ENCODE measurements at places on chromosomes 3 and 15. TPM values are rescaled to one million over a fixed set of nuclear protein-coding genes. Genes with fewer than 3 reads are reported as not detected.

DNA sequence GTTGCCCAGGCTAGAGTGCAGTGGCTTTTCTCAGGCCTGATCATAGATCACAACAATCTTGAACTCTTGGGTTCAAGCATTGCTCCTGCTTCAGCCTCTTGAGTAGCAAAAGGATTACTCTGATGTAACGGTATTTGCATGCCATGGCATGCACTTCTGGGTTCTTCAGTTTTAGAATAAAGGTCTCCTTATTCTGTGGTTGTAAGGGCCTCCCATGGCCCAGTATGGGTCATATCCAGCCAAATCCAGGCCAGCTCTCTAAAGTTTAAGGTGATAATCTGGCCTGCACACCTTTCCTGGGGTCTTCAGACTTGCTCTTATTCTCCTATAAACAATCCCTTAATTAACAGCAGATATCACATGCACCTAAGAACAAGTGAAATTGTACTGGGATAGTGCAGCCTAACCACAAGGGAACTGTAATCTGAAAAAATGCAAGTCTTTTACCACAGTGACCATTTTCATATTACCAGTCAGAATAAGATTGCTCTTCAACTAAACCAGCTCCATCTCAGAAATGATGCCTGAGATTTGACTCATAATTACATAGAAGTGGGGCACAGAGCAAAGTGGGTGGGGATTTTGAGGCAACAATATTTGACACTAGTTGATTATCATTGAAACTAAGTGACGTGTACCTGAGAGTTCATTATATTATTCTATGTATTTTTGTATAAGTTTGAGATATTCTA, 25.4 kb downstream of the COMMD2 start:
- DNase-seq: no peak

Gene SIDT1
- 5.5 TPM for total RNA-seq

Gene FBXO40
- total RNA-seq: not detected

DNA sequence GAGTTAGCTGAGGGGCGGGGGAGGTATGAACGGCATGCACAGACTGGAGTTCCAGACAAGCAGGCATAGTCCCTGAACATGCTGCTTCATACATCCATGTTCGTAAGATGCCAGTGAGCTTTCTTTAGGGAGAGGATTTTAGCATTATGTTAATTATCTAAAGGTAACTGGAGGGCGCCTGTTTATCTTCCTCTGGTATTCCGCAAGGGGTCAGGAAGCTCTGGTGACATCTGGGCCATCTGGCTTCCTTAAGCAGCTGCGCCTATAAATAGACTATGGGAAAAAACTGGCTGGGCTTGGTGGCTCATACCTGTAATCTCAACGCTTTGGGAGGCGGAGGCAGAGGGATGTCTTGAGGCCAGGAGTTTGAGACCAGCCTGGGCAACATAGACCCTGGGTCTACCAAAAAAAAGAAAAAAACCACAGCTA, 1.5 kb upstream of the FBXO22 start:
- DNase-seq: no peak

GRCh38 chr3:171809611-171809860, 747 bp downstream of the PLD1 start:
- no peak for DNase-seq

GRCh38 chr3:10715886-10716285, 100.1 kb upstream of the SLC6A11 start:
- no peak for DNase-seq

DNA sequence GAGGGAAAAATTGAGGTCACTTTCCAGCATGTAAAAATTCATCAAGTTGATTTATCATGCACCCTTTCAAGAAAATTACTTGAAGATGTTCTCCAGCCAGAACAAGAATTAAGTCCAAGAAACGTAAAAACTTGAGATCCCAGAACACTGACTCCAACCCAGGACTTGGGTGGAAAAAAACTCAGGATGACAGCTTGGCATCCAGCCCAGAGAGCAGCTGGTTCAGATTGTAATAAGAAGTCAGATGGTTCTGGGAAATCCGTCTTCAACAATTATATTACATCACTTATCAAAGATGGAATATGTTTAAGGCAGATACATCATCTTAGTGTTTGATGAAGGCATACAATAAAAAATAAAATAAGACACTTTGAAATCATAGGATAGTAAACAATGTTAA, 23.0 kb upstream of the DNAJC13 start:
- DNase-seq: no peak

Gene ADPRH
- 10.5 TPM for total RNA-seq

- no peak for DNase-seq
Measured at GRCh38 chr3:114453361-114453780, 159.5 kb downstream of the TIGIT start.

GRCh38 chr3:69191516-69191915, 69.1 kb upstream of the LMOD3 start:
- no peak for DNase-seq

DNA sequence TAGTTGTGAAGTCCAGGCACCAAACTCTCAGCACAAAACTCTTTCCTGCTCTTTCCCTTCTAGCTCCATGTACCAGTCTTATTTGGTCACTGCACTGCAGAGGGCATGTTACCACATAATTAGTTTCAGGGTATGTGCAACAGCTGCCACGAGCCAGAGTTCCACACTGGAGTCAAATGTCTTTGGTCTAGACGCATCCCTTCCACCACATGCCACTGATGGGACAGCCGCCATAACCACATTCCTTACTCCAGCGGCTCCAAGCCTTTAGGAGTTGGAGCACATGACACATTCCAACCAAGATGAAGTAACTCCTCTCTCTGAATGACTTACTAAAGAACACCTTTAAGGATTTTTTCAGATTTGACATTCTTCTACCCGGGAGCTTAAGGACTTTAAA, 153.4 kb downstream of the ERC2 start:
- no peak for DNase-seq

DNA sequence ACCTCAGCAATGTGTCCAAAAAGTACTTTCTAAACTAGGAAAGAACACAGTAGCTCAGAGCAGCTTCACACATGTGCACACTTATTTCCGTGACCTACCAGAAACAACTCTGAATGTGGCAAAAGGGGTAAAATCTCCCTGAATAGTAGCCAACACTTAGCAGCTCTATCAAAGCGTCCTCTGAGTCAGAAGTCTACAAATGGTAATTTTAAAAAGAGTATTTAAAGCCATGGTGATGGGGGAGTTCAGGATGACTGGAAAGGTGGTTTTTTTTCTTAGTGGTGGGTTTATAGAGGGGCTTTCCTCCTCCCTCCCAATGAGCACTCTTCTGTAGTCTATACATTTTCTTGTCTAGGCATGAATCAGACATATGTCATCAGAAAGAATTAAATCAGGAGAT, 223.8 kb upstream of the PRICKLE2 start:
- no peak for DNase-seq

- no peak for DNase-seq
Measured at GRCh38 chr3:60952055-60952454, 299.2 kb downstream of the FHIT start.

Gene ZNF35
- total RNA-seq: 20.1 TPM

DNA sequence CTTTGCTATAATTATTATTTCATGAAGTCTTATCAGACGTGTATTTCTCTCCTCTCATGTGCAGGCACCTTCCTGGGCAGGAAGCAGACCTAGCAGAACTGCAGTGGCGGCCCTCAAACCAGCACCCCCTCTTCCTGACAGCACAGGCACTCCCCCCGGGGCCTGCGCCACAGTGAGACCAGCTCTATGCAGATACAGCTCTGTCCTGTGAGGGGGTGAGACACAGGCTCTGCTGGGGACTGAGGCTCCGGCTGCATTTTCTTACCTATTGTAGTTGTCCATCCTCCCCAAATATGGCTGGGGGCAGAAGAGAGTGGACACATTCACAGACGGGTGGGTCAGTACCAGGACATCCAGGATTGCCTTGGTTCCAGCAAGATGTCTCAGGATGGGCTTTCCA, 5.0 kb downstream of the CISH start:
- no peak for DNase-seq

Gene LRRK1
- 16.0 TPM for total RNA-seq

Gene ROPN1
- not detected for total RNA-seq

DNA sequence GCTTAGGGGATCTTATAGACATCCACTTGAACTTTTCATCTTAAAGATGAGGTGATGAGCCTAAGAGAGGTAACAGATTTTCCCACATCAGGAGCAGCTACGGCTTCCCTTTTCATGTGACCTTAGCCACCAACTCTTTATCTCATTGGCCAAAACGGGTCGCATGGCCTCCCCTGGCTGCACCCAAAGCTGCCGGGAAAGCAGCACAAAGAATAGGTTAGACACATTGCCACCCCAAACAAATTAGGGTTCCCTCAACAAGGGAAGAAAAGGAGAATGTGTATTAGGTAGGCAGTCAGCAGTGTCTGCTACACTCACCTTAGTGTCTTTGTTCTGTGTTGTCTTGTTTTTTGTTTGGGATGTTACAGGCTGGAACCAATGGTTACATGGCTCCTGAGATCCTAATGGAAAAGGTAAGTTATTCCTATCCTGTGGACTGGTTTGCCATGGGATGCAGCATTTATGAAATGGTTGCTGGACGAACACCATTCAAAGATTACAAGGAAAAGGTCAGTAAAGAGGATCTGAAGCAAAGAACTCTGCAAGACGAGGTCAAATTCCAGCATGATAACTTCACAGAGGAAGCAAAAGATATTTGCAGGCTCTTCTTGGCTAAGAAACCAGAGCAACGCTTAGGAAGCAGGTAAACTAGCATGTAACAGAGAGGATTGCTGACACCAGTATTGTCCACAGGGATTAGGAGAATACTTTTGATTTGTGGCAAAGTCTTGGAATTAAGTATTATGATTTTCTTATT, 44.2 kb downstream of the GRK7 start:
- DNase-seq: no peak

Gene ANP32A
- 34.7 TPM for total RNA-seq

- no peak for DNase-seq
Measured at GRCh38 chr3:5185093-5185673, 2.3 kb upstream of the EDEM1 start.

Gene ECE2
- total RNA-seq: not detected

Gene GOLGA6L10
- total RNA-seq: 0.66 TPM

DNA sequence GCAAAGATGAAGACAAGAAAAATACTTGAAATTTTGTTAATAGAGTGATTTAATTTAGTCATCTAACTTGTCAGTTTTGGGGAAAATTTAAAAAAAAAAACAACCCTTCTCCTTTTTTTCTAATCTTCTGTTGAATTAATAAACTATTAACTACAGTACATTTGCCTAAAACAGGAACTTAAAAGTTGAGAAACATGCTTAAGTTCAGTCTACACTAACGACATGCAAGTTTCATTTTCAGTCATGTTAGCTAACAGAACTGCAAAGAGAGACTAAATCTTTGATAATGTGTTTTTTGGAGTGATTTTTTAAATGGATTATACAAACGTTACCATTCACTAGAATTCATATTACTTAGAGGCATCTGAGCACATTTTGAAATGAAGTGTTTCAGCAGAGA, 71.9 kb upstream of the MBNL1 start:
- DNase-seq: no peak

- no peak for DNase-seq
Measured at GRCh38 chr3:117128133-117128532, 418.6 kb downstream of the TUSC7 start.

GRCh38 chr3:177778633-177779032, 581.4 kb upstream of the TBL1XR1 start:
- DNase-seq: no peak

GRCh38 chr3:153600896-153601295, 438.9 kb downstream of the RAP2B start:
- no peak for DNase-seq

DNA sequence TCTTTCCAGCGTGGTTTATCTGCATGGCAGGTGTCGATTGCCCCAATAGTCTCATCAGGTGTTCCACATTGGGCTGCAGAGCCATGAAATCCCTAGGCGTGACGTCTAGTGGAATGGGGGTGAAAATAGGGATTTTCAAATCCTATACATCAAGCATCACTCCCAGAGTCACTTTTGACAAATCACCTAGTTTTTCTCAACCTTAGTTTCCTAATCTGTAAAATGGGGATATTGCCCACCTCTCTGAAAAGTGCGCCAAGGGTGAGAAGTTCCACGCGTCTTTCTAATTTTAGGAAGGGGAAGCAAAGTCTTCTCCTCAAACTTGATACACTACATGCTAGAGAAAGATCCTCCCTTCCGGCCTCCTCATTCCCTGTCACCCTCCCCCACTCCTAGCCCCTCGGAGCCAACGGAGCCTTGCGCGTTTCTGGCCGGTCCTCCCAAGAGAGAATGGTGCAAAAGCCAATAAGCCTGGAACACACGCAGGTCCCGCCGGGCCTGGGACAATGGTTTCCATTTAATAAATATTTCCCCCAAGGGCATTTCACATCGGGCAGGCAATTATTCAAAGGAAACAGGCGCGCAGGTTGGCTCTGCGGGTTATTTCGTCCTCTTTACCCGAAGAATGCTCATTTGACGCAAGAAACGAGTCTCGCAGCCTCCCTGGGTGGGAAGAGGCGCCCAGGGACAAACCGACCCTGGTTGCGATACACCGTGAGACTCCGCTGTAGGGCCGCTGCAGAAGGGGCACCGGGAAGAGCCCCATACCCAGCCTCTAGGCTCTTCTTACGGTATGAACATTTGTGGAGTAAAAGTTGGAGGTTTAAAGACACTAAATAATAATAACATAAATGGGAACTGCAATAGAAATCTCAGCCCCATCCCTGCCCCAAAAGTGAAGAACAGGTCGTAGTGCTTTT, 1.2 kb upstream of the SOX14 start:
- no peak for DNase-seq

Gene MINDY4B
- total RNA-seq: not detected

Gene KNG1
- total RNA-seq: not detected

GRCh38 chr15:48954538-48954937, 9.2 kb downstream of the SHC4 start:
- DNase-seq: no peak

Gene UROC1
- total RNA-seq: not detected

DNA sequence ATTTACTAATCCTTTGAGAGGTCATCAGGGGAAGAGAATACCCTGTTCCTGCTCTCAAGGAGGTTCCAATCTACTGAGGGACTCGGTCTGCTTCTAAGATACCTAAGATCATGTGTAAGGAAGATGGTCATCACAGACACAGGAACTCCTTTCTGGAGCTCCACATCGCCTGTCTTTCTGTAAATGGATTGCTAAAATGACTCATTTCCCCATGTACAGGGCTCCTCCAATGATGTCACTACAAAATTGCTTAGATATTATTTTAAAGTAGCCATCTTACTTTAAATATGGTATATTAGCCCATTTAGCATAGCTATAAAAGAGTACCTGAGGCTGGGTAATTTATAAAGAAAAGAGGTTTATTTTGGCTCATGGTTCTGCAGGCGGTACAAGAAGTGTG, 206.1 kb upstream of the PROK2 start:
- DNase-seq: no peak

Gene DHX36
- total RNA-seq: 60.6 TPM
